ENCODE measurements at places on chromosomes 1 and 21.
A peak's percentile ranks its signal among the peaks of the same experiment; 100 is the strongest.

DNA sequence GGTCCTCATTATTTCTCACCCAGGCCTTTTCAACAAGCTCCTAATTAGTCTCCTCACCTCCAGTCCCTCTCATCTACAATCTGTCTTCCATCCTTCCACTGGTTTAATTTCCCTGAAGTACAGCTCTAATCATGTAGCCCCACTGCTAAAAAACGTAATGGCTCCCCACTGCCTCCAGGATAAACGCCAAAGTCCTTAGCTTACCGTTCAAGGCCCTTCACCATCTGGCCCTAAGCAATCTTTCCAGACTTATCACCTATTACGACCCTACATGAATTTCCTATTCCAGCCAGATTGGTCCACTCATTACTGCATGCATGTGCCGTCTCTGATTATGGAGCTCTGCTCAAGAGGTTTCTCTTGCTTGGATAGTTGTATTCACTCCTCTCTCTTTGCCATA, 83.1 kb upstream of the DAB1 start:
- no peak for DNase-seq

GRCh38 chr21:42081931-42082381, 10.8 kb downstream of the UMODL1 start:
- DNase-seq, result no peak

- no peak for DNase-seq
Measured at GRCh38 chr1:110102081-110102480, 10.2 kb upstream of the UBL4B start.

- no peak for DNase-seq
Measured at GRCh38 chr1:220884981-220885918, 6.0 kb downstream of the HLX start.

DNA sequence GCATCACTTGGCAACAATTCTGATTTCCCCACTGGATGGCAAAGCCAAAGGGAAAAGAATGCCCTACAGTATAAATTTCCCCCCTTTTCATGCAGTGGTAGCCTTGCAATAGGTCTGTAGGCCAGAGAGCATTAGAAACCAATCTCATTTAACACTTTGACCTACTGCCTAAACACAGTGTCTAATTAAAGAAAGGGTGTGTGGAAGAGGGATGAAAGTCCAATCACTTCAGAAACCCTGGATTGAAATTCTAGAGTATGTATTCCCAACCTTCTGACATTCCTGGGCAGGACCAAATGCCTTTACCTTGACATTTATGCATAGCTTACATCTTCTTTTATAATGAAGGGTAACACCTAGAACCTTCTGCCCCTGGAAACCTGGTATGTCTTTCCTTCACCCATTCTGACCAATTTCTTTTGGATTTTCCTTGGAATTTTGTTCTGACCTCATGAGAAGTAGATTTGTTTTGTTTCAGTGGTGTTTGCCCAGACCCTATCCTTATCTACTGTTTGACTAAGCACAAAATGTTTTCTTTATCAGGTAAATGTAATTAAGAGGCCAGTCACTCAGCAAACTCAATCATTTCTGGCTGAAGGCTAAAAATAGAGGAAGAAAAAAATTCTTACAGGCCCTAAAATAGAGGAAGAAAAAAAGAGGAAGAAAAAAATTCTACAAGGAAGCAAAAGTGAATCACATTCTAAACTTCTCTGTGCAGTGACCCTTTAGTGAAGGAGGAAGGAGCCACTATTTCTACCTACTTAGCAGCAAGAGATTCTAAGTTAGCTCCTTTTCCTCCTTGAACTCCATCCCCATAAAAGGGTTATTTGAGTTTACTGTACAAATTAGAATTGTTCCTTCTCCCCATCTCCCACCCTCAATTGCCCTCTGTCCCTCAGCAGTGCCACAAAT, 129.5 kb upstream of the DSCAM start:
- DNase-seq, result no peak

GRCh38 chr1:236051242-236051791, 13.6 kb downstream of the NID1 start:
- no peak for DNase-seq

- DNase-seq, result no peak
Measured at GRCh38 chr21:38959692-38960061, 153.9 kb downstream of the ETS2 start.

DNA sequence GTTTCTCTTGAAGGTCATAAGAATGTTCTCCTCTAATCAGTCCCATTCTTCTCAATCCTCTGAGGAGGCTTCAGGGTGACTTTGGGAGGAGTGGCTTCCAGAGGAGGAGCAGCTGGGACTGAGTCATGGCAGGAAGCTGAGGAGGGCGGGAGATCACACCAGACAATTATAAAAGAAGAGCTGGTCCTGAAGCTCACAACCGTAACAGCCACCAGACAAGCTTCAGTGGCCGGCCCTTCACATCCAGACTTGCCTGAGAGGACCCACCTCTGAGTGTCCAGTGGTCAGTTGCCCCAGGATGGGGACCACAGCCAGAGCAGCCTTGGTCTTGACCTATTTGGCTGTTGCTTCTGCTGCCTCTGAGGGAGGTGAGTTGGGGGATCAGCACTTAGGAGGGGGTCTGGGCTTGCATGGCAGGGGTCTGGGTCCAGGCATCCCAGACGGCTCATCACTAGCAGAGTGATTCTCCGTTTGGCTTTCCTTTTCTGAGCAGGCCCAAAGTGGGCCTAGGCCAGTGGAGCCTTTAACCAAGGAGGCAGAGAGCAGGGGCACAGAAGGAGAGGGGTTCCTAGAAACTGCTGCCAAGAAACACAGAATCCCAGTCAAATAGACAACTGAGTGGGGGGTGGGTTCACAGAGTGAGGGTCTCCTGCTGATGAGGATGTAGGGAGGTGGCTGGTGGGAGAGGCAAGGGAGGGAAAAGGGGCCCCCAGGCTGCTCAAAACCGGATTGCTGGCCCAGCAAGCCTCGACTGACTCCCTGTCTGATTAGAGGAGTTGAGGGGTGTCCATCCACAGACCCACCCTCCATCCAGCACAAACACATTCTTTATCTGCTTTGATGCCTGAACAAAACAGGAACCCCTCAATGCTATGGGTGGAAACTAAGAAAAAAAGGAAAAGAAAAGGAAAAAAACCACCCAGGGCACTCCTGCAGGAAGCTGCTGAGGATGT, at the start of gene ECM1:
ECM1 (plus strand) TSS at position 198 of the 953 bp plus-strand sequence; CDS start at position 299, 101 bp downstream.
- DNase-seq, result no peak

DNA sequence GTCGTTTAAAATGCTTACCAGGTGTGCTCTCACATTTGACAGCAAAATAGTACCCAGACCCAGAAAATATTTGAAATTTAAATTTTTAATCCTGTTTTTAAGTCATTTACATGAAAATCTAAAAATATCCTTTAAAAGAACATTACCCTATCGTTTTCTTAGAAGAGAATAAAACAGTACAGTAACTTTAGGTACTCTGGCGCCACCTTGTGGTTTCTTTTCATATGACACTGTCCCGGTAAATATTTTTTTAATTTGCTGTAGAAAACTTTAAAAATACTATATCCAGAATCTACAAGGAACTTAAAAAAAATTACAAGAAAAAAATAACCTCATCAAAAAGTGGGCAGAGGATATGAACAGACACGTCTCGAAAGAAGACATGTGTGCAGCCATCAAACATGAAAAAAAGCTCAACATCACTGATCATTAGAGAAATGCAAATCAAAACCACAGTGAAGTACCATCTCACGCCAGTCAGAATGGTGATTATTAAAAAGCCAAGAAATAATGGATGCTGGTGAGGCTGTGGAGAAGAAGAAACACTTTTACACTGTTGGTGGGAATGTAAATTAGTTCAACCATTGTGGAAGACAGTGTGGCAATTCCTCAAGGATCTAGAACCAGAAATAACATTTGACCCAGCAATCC, 129.2 kb downstream of the RGS21 start:
- peak; percentile 76 for DNase-seq

- DNase-seq, result peak; percentile 74
Measured at GRCh38 chr1:160522622-160523345, at the start of gene SLAMF6. SLAMF6 (minus strand) TSS chr1:160523255; CDS start chr1:160523192, 63 bp downstream.
